ENCODE measurements at places on chromosomes 5 and 9.

DNA sequence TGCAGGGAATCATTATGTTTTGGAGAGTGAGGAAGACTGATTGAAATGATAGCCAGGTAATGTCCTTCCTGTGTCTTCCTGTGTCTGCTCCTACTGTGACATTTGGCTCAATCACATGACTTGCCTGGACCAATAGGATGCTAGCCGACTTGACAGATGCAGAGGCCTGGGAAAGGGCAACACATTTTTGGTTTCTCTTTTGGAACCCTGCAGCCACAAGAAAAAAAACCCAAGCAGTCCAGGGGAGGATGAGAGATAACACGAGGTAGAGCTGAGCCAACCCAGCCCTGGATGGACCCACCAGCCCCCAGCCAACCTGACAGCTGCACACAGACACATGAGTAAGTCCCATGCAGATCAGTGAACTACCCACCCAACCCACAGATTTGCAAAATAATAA lies 256.1 kb upstream of the SMARCA2 start:
- DNase-seq = no peak

- DNase-seq = no peak
Measured at GRCh38 chr5:160903551-160903950, 51.5 kb upstream of the ATP10B start.

DNA sequence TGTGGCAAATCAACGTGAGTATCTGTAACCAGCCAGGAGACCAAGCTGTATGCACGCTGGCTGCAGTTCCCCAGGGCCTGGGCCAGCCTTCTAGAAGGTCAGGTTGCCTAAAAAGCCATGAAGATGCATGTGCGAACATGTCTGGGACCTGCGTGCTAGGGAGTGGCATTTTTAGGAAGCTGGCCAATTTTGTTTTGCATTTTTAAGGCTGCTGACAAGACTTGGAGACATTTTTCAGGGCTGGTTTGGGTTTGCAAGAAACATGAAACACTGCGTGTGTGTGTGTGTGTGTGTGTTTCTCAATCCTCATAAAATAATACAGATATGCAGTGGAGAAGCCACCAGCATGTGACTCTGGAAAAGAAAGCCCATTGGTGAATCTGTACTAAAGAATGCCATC lies 5.1 kb downstream of the TGFBI start:
- DNase-seq = no peak

DNA sequence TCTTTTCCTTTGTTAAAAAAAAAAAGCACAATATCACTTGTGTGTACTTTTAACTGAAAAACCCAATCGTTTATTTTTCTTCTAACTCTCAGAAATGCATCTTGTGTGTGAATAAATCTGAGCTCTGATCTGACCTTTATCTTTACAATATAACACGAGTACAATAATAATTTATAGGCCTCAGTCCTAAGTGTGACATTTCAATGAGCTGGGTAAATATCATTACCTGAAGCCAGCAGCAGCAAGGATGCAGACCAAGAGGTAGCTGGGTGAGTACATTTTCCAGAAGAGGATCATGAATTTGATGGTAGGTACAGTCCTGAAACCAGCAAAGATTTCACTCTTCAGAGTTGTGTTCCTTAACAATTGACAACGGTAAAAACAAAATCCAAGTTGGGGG lies 264.0 kb upstream of the KIF2A start:
- no peak for DNase-seq

DNA sequence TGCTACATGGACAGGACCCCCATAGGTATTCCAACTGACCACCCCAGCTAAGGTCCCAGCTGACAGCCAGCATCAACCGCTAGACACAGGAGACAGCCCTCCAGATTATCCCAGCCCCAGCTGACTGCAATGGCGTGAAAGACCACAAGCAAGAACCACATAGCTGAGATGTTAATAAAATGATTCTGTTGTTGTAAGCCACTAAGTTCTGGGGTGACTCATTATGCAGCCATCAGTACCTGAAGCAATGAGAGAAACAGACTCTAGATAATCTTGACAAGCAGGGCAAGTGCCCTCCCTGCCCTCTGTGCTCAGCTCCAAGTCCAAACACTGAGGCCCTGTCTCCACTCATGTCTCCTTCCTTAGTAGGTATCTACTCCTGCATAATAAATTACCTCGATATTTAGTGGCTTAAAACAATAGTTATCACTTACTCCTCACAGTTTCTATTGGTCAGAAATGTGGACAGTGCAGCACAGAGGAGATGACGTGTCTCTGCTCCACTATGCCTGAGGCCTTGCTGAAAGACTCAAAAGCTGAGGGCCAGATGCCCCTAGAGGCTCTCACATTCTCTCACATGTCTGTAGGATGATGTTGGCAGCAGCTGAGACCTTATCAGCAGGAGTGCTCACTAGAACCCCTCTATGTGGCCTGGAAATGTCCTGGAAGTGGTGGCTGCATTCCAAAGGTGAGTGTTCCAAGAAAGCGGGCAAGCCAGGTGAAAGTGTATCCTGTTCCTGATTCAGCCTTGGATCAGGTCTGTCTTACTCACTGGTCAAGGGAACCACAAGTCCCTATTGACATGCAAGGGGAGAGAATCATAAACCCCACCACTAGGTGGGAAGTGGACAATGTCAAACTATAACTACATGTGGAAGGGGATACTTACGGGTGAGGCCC lies 2.5 kb downstream of the MGAT1 start:
- DNase-seq = no peak

DNA sequence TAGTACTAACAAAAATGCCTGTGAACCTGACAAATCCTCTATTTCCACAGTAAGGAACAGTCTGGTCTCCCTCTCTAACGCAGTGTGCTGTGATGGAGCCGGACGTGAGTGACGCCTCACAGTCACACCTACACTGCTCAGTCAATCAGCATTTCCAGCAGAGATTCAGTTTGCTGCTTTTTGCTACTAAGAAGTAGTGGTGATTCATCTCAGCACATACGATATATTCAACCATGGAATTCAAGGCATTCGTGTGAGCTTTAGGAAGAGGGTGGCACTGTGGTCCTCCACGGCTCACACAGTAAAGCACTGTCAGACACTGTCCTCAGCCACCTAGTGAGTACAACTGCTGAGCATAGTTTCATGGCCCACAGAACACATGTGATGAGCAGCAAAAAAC lies 70.9 kb downstream of the SETX start:
- no peak for DNase-seq

DNA sequence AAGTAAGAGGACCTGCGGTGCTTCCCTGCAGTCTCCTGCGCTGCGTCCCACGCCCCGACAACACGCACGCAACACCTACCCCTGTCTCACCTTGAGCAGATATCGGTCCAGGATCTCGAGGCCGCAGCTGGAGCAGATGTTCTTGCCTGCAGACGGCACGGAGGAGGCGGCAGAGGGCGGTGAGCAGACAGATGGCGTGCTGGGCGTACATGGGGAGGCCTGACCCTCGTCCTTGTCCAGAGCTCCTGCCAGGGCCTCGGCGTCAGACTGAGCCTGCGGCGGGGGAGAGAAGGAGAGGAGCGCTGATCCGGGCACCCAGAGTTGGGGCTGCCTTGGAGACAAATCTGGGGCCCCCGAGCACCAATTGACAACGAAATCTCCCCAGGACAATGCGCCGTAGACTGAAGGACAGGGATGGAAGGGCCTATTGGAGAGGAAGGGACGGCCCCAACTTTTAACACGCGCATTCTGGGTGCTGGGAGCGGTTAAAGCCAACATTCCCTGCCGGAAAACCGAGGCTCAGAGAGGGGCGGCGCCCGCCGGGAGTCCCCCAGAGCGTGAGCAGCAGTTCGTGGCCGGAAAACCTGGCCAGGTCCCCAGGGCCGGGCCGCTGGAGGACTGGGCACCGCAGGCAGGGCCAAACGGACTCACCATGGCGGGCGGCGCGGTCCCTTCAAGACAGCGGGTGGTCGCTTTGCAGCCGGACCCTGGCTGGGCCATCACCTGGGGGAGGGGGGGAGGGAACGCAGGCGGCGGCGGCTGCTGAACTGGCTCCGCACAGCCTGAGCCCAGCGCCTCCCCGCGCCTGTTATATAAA lies 1.8 kb downstream of the LHX6 start:
- no peak for DNase-seq

GRCh38 chr9:82052081-82052480 lies 63.5 kb downstream of the SPATA31D1 start:
- no peak for DNase-seq

DNA sequence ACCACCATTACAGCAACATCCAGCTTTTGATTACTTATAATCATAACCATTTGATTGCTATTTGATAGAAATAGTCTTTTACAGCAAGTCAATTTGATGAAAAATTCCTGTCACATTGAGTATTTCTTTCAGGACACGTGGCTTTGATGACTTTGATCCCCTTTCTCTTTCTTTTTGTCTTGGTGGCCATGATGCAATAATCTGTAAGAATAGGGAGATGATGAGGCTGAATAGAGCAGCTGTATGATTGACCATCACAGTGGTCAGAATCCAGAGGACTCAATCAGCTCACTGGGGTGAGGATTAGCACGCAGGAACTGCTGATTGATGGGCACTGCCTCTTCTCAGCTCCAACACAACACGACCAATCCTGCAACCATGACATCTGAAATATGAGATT lies 262.7 kb downstream of the PARP8 start:
- no peak for DNase-seq

- no peak for DNase-seq
Measured at GRCh38 chr5:53557386-53557785, 3.1 kb upstream of the NDUFS4 start.

DNA sequence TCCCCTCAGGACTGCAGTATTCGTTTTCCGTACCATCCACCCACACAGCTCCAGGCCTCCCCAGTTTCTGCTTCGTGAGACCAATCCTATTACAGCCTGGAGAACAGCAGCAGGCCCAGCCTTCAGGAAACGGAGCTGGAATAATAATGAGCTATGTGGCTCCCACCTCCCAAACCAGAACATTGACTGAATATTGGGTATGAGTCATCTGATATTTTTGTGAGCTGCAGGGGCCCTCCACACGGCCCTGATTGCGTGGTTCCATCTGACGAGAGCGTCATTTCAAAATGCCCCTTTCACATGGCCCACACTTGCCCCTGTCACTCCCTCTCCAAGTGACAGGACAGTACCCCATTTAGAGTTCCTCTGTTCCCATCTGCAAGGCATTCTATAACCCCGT lies 192.0 kb downstream of the BRINP1 start:
- no peak for DNase-seq

DNA sequence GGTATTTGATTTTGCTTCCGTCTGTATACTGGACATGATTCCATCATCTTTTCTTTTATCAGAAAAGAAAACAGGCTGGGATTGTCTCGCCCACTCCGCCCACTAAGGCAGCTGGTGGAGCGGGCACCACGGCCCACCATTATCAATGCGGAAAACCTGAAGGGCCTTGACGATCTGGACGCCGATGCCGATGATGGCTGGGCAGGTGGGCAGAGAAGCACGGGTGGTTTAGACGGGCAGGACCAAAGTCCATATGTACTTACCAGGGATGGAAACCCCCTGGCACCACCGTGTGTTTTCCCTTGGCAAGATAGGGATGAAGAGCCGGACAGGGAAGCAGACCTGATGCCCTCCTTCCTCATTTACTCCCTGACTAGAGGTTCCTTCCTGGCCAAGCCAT lies 53.7 kb downstream of the PRRC2B start:
- DNase-seq = no peak

DNA sequence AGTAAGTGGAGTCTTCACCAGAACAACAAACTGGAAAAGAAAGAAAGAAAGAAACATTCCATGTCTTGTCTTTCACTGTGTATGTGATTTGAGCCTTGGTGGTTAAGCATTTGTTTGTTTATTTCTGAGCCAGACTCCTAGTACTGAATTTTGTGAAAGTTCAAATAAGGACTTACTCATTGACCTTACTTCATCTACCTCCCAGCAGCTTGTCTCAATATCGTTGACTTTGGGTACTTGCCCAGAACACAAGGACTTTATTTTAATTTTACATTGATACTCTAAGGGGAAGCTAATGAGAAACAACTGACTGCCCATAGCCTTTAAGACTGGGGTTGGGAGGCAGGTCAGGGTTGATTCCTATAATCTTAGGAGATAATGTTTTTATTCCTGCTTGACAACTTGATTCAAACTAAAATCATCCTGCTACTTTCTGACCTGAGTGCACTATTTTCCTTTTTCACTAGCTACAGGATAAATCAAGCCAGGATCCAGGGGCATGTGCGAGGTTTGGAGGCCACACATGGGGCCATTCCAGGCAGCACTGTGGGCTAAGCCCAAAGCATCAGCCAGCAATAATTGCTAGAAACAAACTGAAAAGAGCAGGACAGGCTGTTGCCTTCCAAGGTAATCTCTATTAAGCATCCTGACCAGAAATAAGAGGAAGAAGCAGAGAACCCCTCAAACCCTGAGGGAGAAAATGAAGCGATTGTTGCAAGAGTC lies 138.9 kb upstream of the RUSC2 start:
- no peak for DNase-seq

DNA sequence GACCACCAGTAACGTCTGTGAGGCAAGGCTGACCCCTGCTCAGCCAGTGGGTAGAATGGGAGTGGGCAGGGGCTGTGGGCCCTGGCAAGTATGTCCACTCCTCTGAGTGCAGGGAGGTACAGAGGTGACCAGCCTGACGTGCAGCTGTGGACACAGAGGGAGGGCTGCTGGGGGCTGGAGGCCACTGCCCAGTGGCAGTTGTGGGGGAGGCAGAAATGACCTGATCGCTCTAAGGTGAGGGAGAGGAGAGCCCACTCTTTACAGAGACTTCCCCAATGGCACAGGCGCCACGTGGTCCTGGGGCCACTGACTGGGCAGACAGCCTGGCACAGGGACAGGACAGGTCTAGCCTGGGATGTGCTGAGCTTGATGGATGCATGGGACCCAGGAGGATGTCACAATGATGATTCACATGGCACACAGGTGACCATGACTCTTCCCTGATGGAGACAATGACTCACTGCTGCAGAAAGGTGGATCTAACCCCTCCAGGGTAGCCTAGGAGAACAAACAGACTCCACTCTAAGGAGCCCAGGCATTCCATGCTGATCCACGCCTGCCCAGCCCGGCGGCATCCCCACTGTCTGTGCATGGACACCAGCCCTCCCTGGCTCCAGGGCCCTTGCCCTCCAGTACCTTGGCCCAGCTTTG lies 7.7 kb downstream of the LPCAT1 start:
- no peak for DNase-seq

DNA sequence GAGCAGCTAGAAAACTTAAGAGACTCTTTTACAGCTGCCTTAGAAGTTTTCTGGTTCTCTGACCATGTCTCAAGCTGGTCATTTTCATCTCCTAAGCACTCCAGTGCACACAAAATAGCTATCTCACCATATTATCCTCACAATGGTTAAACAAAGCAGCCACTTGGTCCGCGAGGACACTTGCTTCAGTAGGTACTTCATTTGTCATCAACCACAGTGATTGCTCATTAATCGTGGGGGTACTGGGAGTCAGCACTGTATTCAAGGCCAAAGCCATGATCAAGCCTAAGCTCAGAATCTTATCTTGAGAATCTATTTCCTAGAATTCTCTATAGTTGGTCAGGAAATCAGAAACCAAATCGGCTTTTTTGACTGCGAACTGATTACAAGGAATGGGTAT lies 2.9 kb downstream of the ARL14EPL start:
- DNase-seq = no peak

DNA sequence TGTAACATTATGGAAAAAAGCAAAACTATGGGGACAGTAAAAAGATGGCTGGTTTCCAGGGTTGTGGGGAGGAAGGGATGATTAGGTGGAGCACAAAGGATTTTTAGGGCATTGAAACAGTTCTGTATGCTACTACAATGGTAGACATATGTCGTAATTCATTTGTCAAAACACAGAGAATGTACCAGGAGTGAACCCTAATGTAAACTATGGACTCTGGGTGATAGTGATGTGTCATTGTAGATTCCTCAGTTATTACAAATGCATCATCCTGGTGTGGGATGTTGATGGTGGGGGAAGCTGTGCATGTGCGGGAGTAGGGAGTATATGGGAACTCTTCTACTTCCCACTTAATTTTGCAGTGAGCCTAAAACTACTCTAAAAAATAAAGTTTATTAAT lies 135.0 kb upstream of the GABRP start:
- DNase-seq = no peak
